ENCODE measurements at places on chromosomes 16 and 17.
A peak's percentile ranks its signal among the peaks of the same experiment; 100 is the strongest.

DNA sequence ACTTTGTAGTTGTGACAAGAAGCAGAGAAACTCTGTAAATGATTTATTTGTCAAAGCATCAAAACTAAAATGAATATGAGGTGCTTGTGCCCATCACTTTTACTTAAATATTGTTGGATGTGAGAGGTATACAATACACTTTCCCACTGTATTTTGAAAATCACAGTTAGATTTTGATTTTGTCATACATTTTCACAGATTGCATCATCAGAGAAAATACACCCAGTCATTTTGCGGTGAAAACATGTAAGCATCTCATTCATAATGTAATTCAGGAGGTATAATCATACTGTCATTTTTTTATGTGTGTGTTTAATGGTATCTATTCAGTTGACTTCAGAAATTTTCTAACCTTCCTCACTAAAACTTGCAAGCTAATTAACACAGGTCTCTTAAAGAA lies 11.3 kb downstream of the ZNF207 start:
- DNase-seq: no peak

- no peak for DNase-seq
Measured at GRCh38 chr16:75385507-75386152, 47.7 kb downstream of the CFDP1 start.

DNA sequence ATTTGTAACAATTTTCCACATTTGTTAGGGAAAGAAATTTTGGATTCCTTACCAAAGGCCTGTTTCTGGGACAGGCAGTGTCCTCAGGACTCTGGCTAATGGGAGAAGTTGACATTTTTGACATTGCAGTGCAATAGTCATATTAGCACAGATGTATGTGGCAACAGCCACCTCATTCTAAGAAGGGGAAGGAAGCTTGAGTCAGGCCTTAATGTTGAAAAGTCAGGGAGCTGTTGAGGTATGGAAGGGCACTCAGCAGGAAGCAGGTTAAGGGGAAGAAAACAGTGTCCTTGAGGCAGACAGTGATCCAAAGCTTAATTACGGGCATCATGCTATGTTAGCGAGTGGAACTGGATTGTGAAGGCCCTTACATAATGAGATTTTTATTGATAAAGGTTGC lies 20.9 kb downstream of the AKTIP start:
- no peak for DNase-seq

DNA sequence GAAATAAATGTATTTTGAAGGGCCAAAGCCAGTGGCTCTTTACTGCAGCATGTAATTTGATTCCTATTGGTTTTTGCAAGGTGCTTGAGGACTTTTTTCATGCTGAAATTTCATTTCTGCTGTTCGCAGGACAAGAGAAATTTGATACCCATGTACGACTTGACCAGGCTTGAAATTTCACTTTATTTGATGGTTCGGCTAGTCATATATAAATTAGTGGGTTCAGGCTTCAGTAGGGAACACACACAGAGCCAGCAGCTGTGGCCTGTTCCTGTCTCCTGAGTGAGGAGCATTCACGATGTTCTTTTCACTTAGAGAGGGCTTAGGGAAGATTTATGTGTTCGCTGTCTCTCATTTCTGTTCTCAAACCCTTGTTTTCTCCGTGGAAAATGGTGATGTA lies 258.4 kb upstream of the CACNG5 start:
- no peak for DNase-seq

DNA sequence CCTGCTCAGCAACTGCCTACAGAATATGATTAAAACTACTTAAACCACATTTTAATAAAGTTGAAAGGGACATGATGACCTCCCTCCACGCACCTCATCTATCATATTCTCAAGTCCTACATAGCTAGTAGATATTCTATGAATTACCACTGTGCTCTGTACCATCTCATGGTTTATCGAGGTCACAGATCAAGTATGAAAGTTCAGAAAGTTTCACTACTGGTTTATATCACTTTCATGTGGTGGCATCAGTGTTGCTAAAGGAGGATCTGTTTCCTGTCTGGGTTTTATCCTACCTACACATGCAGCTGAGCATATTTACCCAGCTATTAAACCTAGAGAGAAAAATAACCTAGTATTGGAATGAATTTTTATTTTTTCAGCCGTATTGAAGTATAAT lies 214.9 kb upstream of the MON1B start:
- DNase-seq: no peak

- no peak for DNase-seq
Measured at GRCh38 chr16:52422307-52422706, 124.6 kb downstream of the TOX3 start.

DNA sequence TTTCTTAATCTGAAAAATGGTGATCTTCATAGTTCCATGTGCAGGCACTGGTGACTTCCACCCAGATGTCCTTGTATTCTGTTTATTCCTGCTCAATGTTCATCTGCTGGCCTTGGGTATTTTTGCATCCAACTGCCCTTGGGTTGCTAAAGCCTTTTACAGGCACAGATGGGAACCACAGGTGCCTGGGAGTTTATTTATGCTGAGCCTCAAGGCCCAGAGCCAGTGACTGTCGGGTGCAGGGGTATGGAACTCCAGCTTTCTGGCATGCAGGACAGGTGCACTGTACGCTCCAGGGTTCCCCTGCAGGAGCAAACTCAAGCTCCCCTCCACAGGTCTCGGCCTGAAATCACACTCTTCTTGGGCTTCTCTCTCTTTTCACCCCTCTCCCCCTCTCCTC lies 22.3 kb downstream of the DYNLRB2 start:
- DNase-seq: no peak

DNA sequence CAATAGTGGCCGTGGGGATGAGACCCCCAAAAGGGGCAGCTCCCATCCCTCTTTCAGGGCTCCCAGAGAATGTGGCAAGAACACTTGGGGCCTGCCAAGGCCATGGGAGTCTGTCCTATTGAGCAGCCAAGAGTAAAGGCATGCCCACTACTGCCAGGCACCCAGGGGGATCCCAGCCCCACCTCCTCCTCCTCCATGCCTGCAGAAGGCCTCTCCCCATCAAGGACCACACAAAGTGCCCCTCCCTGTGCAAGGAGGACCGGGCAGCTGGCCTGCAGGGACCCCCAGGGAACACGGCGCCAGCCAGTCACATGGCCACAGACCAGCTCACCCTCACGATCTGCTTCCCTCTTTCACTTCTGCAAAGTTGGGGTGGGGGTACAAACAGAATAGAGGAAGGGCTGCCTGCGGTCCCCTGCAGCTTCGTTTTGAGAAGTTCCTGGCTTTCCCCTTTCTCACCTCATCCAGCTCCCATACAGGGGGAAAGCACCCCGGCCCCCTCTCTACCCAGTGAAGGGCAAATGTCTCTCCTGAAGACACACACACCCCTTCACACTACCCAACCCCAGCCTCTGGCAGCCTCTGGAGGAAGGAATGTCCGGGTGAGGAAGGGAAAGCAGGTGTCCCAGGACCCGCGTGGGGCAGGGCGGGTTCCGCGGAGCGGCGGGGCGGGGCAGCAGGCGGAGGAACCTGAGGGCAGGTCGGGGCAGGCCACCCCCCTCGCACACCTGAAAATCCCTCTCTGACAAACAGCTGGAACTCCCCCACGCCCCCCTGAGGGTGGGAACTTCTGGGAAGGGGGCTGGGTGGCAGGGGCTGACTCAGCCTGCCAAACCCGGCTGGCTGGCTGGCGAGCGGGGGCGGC lies 2.0 kb downstream of the PPP1R9B start:
- DNase-seq: peak; percentile 82

DNA sequence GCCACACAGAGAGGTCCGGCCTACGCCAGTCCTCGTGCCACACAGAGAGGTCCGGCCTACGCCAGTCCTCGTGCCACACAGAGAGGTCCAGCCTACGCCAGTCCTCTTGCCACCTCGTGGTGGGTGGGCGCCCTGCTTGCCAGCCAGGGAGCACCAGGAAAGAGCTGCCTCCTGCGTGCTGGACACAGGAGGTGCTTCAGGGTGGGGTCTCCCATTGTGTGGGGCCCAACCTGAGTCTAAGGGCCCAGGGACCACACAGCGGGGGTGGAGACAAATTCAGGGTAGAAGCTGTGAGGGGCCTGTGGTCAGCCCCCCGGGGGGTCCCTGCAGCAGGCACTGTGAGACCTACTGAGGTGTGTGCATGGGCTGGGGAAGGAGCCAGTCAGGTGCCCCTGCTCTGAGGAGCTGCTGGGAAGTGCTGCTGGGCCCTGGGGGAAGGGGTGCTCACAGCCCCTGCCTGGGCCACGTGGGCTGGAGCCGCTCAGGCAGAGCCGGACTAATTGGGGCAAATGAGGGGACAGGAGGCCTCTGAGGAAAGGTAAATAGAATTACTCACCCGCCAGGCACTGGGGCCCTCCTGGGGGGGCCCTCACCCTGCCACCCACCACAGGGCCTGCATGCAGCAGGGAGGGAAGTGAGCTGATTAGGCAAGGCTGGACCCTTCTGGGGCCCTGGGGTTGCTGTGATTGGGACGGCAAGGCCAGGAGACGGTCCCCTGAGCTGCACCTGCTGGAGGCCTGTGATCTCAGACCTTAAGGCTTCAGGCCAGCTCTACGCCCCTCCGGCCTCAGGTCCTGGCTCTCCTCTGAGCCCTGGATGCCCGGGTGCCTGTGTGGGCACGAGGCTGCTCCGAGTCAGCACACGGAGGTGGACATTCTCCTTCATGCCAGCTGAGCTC lies 11.0 kb downstream of the GCGR start:
- no peak for DNase-seq

DNA sequence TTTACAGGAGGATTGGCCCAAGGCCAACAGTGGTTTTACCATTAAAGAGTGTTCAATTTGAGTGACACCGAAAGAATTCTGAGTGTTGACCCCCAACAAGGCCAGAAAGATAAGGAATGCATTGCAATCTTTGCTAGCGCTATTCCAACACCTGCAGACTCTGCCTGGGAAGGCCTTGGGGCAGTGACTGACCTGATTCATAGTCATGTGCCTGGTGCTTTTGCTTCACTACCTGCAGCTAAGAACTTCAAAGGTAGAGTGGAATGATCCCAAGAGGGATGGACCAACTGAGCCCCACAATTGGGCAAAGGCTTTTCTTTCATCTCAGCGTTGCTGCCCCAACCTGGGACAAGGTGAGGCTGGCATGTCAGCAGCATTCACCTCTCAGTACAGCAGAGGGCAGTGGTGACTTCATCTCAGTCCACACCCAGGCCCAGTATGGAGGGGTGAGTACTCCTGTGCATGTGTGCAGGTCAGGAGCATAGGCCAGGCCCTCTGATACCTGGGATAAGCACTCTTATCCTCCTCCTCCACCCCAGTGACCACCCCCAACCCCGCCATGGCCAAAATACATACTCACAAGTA lies 149.6 kb upstream of the GNAO1 start:
- peak; percentile 65 for DNase-seq

- no peak for DNase-seq
Measured at GRCh38 chr17:27226611-27227230, 67.2 kb upstream of the WSB1 start.

- DNase-seq: no peak
Measured at GRCh38 chr16:48082516-48082915, 73.3 kb downstream of the ABCC12 start.

- no peak for DNase-seq
Measured at GRCh38 chr17:80679816-80680215, 135.2 kb downstream of the RPTOR start.

- peak; percentile 80 for DNase-seq
Measured at GRCh38 chr17:27319541-27320221, 25.8 kb downstream of the WSB1 start.

- DNase-seq: no peak
Measured at GRCh38 chr16:65876056-65876408, 490.5 kb upstream of the CDH5 start.

DNA sequence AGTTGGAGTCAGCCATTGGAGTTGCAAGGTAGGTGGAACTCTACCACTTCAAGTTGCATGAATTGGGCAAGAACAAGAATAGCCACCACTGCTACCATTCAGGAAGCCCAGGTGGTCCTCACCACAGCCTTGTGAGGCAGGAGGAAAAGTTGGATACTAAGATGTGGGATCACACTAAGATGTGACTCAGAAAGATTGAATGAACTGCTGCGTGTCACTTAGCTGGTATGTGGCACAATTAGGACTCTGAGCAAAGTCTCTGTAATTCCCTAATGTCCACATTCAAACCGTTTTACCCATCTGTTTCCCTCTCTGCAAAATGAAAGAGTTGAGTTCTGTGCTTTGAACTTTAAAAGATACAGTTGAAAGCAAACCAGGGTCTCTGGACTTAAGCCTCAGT lies 44.7 kb upstream of the HS3ST3A1 start:
- no peak for DNase-seq

GRCh38 chr16:50742576-50743200 lies 802 bp downstream of the CYLD start:
- peak; percentile 76 for DNase-seq

- peak; percentile 77 for DNase-seq
Measured at GRCh38 chr17:44220213-44221083, 973 bp upstream of the UBTF start.

GRCh38 chr16:7482032-7482431 lies 149.4 kb downstream of the RBFOX1 start:
- no peak for DNase-seq

DNA sequence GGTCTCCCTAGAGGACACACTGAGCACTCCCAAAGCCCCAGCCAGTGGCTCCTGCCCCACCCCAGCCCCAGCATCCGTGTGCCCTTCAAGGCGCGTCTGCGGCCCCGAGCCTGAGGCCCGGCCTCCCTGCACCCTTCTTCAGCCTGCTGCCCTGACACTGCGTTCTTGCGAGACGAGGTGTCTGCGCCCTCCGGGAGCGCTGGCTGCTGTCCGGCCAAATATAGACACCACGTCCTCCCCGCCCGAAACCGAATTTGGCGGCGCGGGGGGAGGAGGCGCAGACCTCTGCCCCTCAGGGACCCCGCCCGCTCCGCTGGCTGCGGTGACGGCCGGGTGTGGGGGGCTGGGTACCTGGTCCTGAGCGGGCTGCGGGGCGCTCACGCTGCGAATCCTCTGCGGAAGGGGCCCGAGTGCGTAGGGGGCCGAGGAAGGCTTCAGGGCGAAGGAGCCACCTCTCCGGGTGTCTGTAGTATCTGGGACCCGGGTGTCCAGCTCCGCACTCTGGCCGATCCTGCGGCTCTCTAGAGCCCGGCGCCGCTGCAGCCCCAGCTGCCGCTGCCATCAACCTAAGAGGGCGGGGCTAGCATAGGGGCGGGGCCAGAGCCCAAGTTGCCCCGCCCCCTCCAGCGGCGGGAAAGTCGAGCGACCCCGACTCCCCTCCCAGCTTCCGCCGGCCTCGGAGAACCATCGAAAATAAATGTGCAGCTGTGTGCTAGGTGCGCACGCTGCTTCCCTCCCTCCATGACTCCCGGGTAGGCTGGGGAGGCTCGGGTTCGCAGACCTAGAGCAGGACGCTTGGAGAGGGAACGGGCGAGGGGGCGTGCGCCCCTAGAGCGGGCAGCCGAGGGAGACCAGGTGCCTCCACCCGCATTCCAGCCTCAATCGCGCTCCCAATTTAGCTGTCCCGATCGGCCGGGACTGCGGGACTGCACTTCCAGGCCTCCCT lies at the start of gene CORO6:
CORO6 (minus strand) TSS at position 576 of the 946 bp plus-strand sequence. CDS start 1,491 bp downstream, outside the sequence.
- DNase-seq: peak; percentile 86

- no peak for DNase-seq
Measured at GRCh38 chr17:42028791-42029127, 8.9 kb downstream of the NKIRAS2 start.

DNA sequence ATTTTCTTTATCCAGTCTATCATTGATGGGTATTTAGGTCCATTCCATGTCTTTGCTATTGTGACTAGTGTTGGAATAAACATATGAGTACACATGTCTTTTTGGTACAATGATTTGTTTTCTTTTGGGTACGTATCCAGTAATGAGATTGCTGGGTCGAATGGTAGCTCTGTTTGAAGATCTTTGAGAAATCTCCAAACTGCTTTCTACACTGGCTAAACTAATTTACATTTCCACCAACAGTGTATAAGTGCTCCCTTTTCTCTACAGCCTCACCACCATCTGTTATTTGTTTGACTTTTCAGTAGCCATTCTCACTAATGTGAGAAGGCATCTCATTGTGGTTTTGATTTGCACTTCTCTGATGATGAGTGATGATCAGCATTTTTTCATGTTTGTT lies 103.7 kb downstream of the GOSR1 start:
- no peak for DNase-seq

- no peak for DNase-seq
Measured at GRCh38 chr17:31092475-31093064, 2.2 kb upstream of the NF1 start.
